ENCODE measurements at places on chromosomes 3 and 15.

DNA sequence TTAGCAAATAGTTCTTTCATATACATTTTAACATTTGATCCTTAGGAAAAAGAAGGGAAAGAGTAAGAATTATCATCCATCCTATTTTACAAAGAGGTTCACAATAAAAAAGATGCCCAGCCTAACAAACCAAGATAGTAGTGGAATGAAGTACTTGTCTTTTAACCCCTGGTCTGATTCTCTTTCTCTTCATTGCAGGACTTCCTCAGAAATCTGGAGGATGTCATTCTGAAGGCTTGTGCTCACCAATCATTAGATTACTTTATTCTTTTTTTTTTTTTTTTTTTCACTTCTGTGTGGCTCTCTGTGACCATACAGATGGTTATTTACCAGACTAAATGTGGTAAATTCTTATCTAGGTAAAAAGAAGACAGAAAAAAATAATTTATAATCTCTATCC is 7.0 kb downstream of the HDGFL3 start:
- DNase-seq: no peak

- DNase-seq: no peak
These were observed 146.1 kb downstream of the GHSR start for GRCh38 chr3:172302203-172302602.

GRCh38 chr3:148903022-148903442 is 37.9 kb downstream of the CPA3 start:
- no peak for DNase-seq

DNA sequence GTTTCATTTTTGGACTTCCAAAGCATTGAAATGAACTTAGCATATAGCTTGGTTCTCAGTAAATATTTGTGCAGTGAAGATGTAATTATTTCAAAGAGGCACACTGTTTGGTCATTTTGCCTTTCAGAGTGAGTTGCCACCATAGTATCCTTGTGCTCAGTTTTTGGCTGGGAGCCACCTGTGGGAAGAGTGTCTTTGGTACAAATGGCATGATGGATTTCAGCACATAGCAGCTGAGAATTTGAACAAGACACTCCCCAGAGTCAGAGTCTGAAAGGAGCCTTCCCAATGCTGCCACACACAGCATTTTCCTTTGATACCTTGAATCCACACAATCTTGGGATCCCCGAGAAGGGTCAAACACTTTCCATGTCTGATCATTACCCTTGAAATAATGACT is 897.2 kb upstream of the ARPP21 start:
- DNase-seq: no peak

DNA sequence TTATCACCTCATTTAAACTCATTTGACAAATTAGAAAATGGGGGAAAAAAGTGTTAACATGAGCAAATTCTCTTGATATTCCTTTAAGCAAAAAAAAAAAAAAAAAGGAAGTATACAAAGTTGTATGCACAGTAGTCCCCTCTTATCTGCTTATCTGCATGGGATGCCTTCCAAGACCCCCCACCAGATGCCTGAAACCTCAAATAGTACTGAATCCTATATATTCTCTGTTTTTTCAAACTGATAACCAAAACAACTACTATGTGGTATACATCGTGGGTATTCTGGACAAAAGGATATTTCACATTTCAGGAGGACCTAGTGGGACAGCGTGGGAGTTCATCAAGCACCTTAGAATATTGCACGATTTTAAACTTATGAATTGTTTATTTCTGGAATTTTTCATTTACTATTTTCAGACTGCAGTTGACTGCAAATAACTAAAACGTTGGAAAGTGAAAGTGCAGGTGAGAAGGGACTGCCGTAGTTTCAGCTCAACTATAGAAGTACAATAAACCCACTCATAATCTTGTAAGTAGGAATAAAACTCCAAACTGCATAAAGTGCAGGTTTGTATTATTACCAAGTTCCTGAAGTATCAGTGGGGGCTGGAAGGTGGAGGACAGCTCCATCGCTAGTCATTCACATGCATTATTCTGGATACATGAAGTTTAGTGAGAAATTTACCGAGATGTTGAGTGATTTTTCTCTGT is 43.6 kb upstream of the PLCL2 start:
- DNase-seq: no peak

GRCh38 chr3:136990826-136991225 is 33.0 kb downstream of the IL20RB start:
- no peak for DNase-seq

DNA sequence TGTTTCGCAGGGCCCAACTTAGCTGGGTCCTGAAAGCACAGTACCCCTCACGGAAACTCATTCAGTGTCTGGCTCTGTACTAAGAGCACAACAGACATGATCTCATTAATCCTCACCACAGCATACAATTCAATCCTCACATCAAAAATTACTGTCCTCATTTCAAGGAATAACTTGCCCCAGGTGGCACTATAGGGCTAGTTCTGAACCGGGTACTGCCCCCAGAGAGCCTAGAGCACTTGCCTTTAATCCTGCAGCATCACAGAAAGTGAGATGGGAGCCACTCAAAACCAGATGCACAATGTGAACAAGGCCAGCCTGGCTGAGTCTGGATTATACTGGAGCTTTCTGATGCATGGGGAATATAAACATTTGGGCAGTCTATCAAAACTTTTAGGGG is 122.6 kb downstream of the OSBPL10 start:
- no peak for DNase-seq

DNA sequence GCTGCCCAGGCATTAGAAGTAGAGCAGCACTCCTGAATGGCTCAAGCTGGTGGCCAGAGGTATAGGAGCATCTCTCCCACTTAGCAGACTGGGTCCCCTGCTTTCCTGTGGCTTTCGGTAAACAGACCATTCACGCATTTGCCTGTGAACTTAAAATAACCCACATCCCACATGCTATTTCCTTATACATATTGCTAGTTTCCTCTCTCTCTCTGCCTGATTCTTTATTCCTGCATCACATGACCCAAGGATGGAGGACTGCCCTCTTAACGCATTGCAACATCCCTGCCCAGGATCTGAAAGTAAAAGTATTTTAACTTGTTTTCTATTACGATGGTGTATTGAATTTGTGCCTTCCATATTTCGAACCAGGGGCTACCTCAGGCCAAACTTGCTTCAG is 43.4 kb upstream of the NLGN1 start:
- no peak for DNase-seq

DNA sequence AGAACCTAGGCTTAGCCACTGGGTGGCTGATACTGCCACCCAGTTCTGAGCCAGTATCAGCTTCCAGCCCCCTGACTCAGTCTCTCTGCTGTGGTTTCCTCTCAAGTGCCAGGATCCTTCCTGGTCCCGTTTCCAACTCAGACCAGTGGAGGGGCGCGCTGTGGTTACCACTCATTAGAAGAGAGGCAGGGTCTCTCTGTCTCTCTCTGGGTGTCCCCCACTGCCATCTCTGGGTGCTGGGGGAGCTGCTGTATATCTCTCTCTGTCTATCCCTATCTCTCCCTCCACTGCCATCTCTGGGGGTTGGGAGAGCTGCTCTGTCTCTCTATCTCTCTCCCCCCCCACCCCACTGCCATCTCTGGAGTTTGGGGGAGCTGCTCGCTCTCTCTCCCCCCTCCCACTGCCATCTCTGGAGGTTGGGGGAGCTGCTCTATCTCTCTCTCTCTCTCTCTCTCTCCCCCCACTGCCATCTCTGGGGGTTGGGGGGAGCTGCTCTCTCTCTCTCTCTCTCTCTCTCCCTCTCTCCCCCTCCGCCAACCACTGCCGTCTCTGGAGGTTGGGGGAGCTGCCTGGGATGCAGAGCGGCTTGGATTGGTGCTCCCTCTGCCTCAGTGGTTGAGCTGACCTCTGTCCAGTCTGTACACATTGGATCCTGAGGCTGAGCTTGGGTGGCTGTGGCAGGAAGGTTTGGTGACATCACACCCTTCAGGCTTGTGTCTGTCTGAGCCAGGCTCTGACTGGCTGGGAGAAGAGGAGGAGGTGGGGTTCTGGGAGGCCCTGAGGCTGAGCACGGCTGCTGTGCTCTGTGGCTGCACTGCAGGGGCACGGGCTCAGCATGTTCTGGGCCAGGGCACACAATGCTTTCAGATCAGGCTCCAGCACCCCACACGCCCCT is 98.9 kb downstream of the APBA2 start:
- DNase-seq: no peak

DNA sequence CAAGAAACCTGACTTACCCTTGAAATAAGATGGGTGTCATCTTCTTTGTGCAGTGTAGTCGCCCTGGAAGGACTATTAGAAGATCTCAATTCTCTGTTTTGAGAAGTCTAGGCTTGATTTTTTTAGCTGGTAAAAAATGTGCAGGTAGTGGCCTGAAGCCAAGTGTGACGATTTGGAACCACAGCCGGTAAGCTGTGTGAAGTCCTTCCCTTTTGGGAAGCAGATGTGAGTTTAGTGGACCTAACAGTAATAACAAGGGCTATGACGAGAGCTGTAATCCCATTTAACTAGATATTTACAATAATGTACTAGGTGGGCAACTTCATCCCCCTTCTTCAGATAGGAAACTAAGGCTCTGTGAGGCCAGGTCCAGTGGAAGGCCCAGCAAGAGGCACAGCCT is 81.7 kb upstream of the MYZAP start:
- no peak for DNase-seq

- no peak for DNase-seq
These were observed 56.9 kb upstream of the CGNL1 start for GRCh38 chr15:57319226-57319918.

DNA sequence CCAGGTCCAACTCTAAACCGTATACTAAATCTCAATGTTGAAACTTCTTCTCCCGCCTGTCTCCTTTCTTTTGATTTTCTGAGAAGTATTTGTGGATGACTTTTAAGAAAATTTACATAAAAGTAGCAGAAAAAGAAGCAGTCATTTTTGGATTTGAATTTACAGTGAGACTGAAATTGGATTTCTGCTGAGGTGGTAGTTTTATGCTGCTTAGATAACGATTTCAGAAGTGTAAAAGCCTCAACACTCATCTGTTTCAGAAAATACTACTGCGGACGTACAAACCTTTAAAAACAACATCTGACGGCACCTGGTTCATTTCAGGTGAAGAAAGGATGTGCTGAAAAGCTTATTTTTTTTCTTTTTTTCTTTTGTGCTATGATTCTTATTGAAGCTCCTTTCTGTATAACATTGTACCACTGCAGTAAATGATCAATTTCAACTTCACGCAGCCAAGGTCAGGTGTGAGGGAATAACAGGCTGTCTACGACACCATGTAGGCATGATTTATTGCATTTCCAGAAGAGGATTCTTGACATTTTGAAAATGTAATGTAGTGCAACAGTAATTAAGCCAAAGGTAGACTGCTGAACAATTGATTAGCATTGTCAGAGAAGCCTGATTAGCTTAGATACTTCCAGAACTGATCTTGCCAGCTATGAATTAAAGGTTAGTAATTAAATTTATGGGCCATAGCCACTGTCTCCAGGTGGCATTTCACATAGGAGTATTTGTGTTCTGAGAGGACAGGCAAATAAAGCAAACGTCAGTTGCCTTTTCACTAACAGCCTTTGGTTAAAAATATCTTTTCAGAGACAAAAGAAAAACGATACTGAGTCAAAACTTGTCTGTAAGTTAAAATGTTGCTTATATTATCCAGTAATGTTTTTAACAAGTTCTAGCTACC is 134.6 kb upstream of the KBTBD8 start:
- DNase-seq: no peak

DNA sequence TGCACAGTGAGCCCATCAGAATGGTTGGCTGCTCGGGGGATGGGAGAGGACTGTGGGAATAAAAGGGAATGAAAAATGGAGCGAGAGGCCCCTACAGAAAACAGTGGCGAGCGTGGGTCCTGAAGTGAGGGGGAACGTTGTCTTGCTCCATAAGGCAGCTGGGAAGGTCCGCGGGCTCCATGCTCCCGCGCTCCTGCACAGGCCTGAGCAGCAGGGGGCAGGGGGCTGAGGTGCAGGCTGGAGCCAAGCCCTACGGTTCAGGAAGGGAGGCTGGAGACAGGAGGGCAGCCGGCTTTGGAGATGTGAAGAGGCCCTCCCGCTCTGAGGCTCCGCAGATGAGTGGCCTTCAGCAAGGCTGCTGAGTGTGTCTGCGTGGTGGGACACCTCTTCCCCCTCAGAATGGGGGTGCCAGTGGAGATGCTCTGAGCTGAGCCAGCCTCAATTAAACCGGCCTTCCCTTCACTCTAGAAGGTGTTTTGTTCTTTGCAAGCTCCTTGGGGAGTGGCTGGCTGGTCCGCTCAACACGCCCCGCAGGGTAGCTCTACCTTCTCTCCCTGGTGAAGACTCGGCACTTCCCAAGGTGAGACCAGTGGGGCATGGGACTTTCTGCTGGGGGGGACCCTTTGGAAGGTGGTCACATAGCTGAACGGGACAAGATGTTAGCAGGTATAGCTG is 208.0 kb downstream of the XXYLT1 start:
- no peak for DNase-seq

- no peak for DNase-seq
These were observed 44.6 kb downstream of the LDHAL6B start for GRCh38 chr15:59251001-59251845.

DNA sequence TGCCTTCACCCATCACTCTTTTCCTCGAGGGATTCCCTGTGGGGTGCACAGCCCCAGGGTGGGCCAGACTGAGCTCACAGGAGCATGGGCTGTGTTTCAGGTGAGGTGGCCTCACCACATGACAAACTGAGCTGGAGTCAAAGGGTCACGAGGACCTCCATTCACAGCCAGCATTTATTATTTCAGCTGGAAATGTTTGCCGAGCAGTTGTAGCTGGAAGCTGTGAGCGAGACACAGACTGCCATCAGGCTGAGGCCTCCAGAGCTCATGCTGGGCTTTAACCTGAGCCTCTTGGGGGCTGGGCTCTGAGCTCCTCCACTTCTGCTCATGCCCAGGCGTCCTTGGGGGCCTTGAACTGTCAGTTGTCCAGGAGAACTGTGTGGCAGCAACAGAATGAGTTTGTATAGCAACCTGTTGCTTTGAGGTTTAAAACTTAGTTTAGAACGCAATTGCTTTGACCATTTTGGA is 57.5 kb downstream of the FLNB start:
- DNase-seq: no peak

DNA sequence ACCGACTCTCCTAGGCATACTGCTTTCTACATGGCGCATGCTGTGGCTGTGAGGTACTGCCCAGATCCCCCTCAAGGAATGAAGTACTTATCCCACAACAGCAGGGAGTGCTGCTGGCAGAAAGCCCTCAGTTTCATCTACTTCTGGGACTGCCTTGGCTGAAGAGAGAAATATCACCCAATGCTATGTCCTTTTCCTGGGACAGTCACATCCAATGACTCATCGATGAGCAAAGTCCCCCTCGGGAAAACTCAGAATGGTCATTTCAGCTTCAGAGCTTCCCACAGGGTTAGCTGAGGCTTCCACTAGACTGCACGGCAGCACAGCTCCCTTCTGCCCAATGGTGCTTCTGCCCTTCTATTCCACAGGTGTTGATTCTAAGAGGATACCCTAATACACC is 3.6 kb upstream of the NMD3 start:
- no peak for DNase-seq

GRCh38 chr15:26365077-26365476 is 407.8 kb downstream of the GABRB3 start:
- DNase-seq: no peak

GRCh38 chr3:113946831-113947230 is 982 bp upstream of the ZDHHC23 start:
- DNase-seq: no peak

DNA sequence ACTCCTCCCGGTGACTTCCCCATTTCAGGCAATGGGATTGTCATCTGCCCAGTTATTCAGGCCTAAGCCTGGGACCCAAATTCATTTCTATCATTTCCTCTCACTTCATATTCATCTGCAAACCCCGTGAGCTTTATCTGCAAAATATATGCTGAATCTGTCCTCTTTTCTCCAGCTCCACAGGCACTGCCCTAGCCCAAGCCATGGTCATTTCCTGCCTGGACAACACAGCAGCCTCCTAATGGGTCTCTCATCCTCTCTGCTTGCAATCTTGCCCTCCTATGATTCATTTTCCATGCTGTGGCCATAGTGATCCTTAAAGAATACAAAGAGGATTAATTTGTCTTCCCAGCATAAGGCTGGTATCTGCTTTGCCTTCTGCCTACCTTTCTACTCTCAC is 6.1 kb downstream of the RBP2 start:
- no peak for DNase-seq

Measured in activated CD4-positive, alpha-beta T cell treated with anti-CD3 and anti-CD28 coated beads, Interleukin-2, amount 50 U/mL, for 24 hours (primary cell).